ENCODE measurements at places on chromosomes 2 and 18. TPM values are rescaled to one million over a fixed set of nuclear protein-coding genes. Genes with fewer than 3 reads are reported as not detected.

The REG1B gene
- not detected for polyA plus RNA-seq

The GREB1L gene
- polyA plus RNA-seq, result 0.29 TPM

The GALNT5 gene
- polyA plus RNA-seq, result 0.05 TPM

The SIX2 gene
- 1.1 TPM for polyA plus RNA-seq

The SMIM21 gene
- not detected for polyA plus RNA-seq

The MC5R gene
- polyA plus RNA-seq, result 0.21 TPM

The AMER3 gene
- not detected for polyA plus RNA-seq

The FAP gene
- polyA plus RNA-seq, result not detected

The KLHL41 gene
- polyA plus RNA-seq, result not detected

The NPPC gene
- polyA plus RNA-seq, result 10.2 TPM

The TGFA gene
- 1.4 TPM for polyA plus RNA-seq

The RAB31 gene
- polyA plus RNA-seq, result 34.0 TPM

The RAB17 gene
- 17.4 TPM for polyA plus RNA-seq

The TSPYL6 gene
- not detected for polyA plus RNA-seq

- no peaks in the 10 kb centered on the region for H3K4me1 ChIP-seq
- DNase-seq, result no peak
- H3K4me3 ChIP-seq, result no peak overlapping the region
These were observed 221.5 kb upstream of the ACVR2A start for GRCh38 chr2:147623328-147623727.

DNA sequence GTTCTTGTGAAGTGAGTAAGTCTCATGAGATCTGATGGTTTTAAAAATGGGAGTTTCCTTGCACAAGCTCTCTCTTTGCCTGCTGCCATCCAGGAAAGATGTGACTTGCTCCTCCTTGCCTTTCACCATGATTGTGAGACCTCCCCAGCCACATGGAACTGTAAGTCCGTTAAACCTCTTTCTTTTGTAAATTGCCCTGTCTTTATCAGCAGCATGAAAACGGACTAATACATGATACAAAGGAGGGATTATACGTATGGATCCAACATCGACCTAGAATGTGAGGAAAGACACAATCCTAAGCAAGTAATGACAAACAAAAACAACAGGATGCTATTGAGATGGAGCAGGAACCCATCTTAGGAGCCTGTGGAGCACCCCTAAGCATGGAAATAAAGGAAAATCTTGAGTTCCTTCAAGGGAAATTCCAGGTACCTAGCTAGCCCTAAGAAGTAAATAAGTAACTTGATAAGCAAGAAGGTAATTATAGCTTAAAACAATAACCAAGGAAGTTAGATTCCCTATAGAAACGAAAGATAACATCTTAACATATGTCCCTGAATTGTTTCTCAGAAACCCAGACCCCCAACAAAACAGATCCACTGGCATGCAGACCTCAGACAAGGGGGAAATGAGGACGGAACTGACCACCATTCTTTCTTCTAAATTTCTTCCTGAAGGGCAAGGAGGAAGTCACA lies 1.5 kb upstream of the TNFRSF11A start:
- peak overlapping the region; percentile 62 for H3K4me3 ChIP-seq
- DNase-seq, result peak; percentile 49
- peaks cover 34% of the 10 kb centered on the region for H3K27me3 ChIP-seq
- no peaks in the 10 kb centered on the region for H3K36me3 ChIP-seq

DNA sequence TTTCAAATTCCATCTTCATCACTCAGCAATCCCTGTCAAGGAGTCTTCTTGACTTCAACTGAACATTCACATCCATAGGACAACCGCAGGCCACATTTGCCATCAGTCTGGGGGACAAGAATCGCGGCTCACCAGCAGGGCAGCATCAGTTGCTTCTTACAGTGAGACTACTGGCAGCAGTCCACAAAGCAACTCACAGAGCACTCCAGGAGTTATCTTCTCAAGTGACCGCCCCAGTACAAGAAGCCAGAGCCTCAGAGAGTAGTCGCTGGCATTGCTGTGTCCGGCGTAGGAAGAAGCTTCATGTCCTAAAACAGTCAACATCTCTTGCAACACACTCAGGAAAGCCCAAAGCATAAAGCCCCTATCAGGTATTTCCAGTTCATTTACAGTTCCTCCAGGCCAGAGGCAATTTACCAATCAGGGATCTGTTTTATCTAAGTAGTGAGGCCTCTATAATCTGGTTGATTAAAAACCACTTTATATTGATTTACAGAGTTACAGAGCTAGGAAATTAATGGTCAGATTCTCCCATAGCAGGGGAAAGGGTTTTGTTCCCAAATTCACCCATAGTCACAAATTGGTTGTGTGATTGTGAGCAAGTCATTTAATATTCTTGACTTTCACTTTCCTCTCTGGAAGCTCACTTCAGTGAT lies 177.3 kb downstream of the NBAS start:
- H3K27me3 ChIP-seq, result no peaks in the 10 kb centered on the region
- DNase-seq, result no peak
- no peak overlapping the region for H3K27ac ChIP-seq
- no peaks in the 10 kb centered on the region for H3K4me1 ChIP-seq
- H3K36me3 ChIP-seq, result no peaks in the 10 kb centered on the region
- no peak overlapping the region for H3K4me3 ChIP-seq

- no peak for DNase-seq
- no peaks in the 10 kb centered on the region for H3K27me3 ChIP-seq
- no peak overlapping the region for H3K4me3 ChIP-seq
- H3K4me1 ChIP-seq, result no peaks in the 10 kb centered on the region
These were observed 20.9 kb upstream of the CCBE1 start for GRCh38 chr18:59718108-59718463.

GRCh38 chr2:18238209-18238608 lies 322.2 kb downstream of the RDH14 start:
- no peaks in the 10 kb centered on the region for H3K27me3 ChIP-seq
- no peaks in the 10 kb centered on the region for H3K36me3 ChIP-seq
- DNase-seq, result no peak
- H3K4me1 ChIP-seq, result no peaks in the 10 kb centered on the region

DNA sequence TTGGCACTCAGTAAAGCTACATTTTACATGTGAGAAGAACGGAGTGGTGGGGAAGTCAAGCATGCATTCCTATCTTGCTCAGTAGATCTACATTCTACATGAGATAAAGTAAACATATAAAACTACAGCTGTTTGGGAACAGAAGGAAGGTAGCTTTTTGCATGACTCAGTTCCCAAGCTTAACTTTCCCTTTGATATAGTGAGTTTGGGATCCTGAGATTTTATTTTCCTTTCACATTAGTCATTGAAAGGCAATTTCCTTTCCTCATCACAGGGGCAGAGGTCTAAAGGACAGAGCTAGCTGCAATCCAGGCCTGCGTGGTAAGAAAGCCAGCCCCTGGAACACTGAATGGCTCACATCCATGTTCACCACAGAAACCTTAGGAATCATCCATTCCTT lies 257.2 kb downstream of the SRBD1 start:
- no peaks in the 10 kb centered on the region for H3K27me3 ChIP-seq
- H3K36me3 ChIP-seq, result no peaks in the 10 kb centered on the region
- H3K4me1 ChIP-seq, result 0 out of 2 replicates have a peak, but pooled peaks cover 5% of the 10 kb centered on the region
- no peak overlapping the region for H3K27ac ChIP-seq

DNA sequence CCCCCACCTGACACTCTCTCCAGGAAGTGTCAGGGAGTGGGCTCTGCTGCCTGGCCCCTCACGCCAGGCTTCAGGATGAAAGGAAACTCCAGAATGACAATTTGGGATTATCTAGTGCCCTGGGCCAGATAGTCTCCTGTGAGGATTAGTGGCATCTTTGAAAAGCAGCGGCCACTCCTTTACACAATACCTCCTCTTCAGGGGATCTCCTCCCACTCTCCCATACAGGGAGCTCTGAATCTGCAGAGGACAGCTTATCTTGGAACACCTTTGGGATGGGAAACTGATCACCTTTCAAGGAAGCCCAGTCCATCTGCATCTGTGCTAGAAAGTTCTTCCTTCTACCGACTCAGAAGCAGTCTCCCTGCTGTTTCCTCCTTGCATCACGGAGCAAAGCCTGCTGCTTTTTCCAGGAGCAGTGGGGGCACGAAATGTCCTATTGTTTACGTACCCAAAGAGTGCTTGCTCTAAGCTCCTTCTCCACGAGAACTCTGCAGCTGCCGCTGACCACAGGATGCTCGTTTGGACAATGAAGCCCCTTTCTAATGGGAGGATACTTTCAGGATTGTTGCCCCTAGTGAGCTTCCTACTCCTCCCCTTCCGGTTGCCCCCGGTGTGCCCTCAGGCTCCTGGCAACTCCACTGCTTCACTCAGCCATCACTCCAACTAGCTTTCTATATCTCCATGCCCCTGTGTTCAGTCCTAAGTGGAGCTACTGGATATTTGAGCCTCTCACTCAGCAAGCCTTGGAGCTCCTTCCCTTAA lies 31.5 kb downstream of the SIX3 start:
- H3K4me1 ChIP-seq, result peaks cover 14% of the 10 kb centered on the region
- 0 out of 2 replicates have a peak, but pooled peaks cover 4% of the 10 kb centered on the region for H3K27me3 ChIP-seq
- no peak overlapping the region for H3K4me3 ChIP-seq
- no peak for DNase-seq
- no peak overlapping the region for H3K27ac ChIP-seq

GRCh38 chr2:216379977-216380376 lies 7.7 kb upstream of the MARCHF4 start:
- H3K4me3 ChIP-seq, result no peak overlapping the region
- H3K27ac ChIP-seq, result no peak overlapping the region
- H3K36me3 ChIP-seq, result no peaks in the 10 kb centered on the region
- H3K27me3 ChIP-seq, result no peaks in the 10 kb centered on the region
- no peak for DNase-seq
- H3K4me1 ChIP-seq, result no peaks in the 10 kb centered on the region

GRCh38 chr2:148048475-148049221 lies 27.8 kb downstream of the MBD5 start:
- no peak overlapping the region for H3K4me3 ChIP-seq
- DNase-seq, result no peak
- peaks cover 35% of the 10 kb centered on the region for H3K4me1 ChIP-seq
- H3K27me3 ChIP-seq, result no peaks in the 10 kb centered on the region

GRCh38 chr2:108621087-108621559 lies 86.9 kb downstream of the LIMS1 start:
- H3K4me3 ChIP-seq, result peak overlapping the region; percentile 9
- H3K27me3 ChIP-seq, result no peaks in the 10 kb centered on the region
- peak overlapping the region; percentile 21 for H3K27ac ChIP-seq
- peaks cover 36% of the 10 kb centered on the region for H3K4me1 ChIP-seq
- peak; percentile 70 for DNase-seq

- no peak for DNase-seq
- H3K27ac ChIP-seq, result no peak overlapping the region
- H3K36me3 ChIP-seq, result no peaks in the 10 kb centered on the region
- H3K27me3 ChIP-seq, result no peaks in the 10 kb centered on the region
- no peak overlapping the region for H3K4me3 ChIP-seq
- no peaks in the 10 kb centered on the region for H3K4me1 ChIP-seq
These were observed 50.5 kb upstream of the ALPP start for GRCh38 chr2:232328032-232328422.

GRCh38 chr2:25405611-25406295 lies 64.0 kb upstream of the DNMT3A start:
- no peaks in the 10 kb centered on the region for H3K36me3 ChIP-seq
- H3K27ac ChIP-seq, result no peak overlapping the region
- peaks cover 3% of the 10 kb centered on the region for H3K4me1 ChIP-seq
- no peaks in the 10 kb centered on the region for H3K27me3 ChIP-seq

- peak; percentile 96 for DNase-seq
- H3K4me3 ChIP-seq, result peak within 1 kb of the TSS; percentile 82
- peak within 1 kb of the TSS; percentile 93 for H3K27ac ChIP-seq
- H3K36me3 ChIP-seq, result no peaks in the 10 kb centered on the region
These were observed at the start of gene VSNL1 for GRCh38 chr2:17540093-17540812. VSNL1 (plus strand) TSS chr2:17540696; CDS start chr2:17592075, 51,379 bp downstream.

GRCh38 chr2:127957240-127957639 lies 70.6 kb downstream of the SAP130 start:
- H3K4me3 ChIP-seq, result no peak overlapping the region
- no peak for DNase-seq
- no peaks in the 10 kb centered on the region for H3K27me3 ChIP-seq
- peaks cover 20% of the 10 kb centered on the region for H3K36me3 ChIP-seq
- no peaks in the 10 kb centered on the region for H3K4me1 ChIP-seq

DNA sequence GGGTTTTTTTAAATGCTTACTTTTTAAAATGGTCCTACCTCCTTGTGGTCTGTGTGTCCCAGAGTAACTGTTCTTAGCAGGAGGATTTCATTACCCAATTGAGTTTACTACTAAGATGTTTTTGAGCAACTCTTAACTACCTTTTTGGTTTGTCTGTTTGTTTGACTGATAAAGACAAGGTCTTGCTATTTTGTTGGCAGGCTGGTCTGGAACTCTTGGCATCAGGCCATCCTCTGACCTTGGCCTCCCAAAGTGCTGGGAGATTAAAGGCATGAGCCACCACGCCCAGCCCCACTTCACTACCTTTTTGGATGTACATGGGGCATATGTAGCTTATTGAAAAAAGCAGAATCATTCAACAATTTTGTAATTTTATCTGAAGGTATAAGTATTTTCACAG lies 14.9 kb downstream of the MRPS9 start:
- no peaks in the 10 kb centered on the region for H3K4me1 ChIP-seq
- no peaks in the 10 kb centered on the region for H3K27me3 ChIP-seq
- peaks cover 4% of the 10 kb centered on the region for H3K36me3 ChIP-seq
- H3K27ac ChIP-seq, result no peak overlapping the region
- no peak overlapping the region for H3K4me3 ChIP-seq

- no peaks in the 10 kb centered on the region for H3K36me3 ChIP-seq
- no peaks in the 10 kb centered on the region for H3K27me3 ChIP-seq
- DNase-seq, result no peak
- no peak overlapping the region for H3K4me3 ChIP-seq
These were observed 191.6 kb downstream of the ZBTB7C start for GRCh38 chr18:48217258-48218250.

- no peaks in the 10 kb centered on the region for H3K4me1 ChIP-seq
- H3K36me3 ChIP-seq, result no peaks in the 10 kb centered on the region
- no peak overlapping the region for H3K27ac ChIP-seq
- no peaks in the 10 kb centered on the region for H3K27me3 ChIP-seq
- no peak overlapping the region for H3K4me3 ChIP-seq
These were observed 500.1 kb upstream of the LRATD1 start for GRCh38 chr2:14132386-14132785.

DNA sequence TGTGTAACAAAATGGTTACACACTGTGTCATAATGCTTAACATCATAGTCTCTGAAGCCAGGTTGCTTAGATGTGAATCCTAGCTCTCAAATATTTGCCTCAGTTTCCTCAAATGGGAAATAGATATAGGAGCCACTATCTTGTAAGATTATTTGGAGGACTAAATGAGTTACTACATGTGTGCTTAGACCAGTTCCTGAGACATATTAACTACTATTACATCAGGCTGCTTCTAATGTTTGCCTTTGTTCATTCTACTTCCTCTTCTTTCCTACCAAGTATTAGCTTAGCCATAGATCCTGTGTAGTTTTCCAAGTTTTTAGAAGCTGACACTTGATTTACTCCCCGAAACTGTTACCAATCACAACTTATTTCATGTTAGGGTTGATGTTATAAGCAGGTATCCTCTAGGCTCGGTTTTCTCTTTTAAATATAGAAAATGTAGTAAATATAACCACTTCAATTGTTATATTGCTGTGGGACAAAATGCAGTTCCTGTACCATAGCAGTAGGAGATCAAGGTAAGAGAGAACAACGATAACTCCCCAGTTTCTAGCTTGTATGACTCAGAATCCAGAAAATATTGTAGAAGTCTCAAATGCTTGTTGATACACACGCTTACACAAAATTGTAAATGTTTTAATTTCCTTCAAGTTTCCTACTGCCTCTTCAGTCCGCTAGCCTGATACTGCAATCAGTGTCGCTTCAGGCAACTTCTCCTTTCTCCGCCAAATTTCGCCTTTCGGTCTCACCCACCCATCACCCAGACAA lies 751 bp upstream of the DNAJC10 start:
- peaks cover 12% of the 10 kb centered on the region for H3K4me1 ChIP-seq
- DNase-seq, result no peak
- H3K27me3 ChIP-seq, result no peaks in the 10 kb centered on the region
- H3K4me3 ChIP-seq, result peak overlapping the region; percentile 88
- peaks cover 7% of the 10 kb centered on the region for H3K36me3 ChIP-seq

- H3K4me1 ChIP-seq, result peaks cover 14% of the 10 kb centered on the region
- DNase-seq, result no peak
- H3K36me3 ChIP-seq, result no peaks in the 10 kb centered on the region
- no peaks in the 10 kb centered on the region for H3K27me3 ChIP-seq
- no peak overlapping the region for H3K4me3 ChIP-seq
These were observed 50.1 kb downstream of the SPRED2 start for GRCh38 chr2:65382323-65382722.
